ENCODE measurements at places on chromosomes 7 and 10.

- DNase-seq: no peak
Measured at GRCh38 chr7:39749177-39749576, 125.8 kb downstream of the RALA start.

GRCh38 chr7:123824754-123825067, 20.3 kb upstream of the HYAL4 start:
- DNase-seq: no peak

GRCh38 chr7:123148813-123149212, 51.0 kb downstream of the SLC13A1 start:
- no peak for DNase-seq

- no peak for DNase-seq
Measured at GRCh38 chr7:31991846-31992245, 78.4 kb downstream of the PDE1C start.

GRCh38 chr7:71752171-71752935, 620.4 kb downstream of the GALNT17 start:
- no peak for DNase-seq

DNA sequence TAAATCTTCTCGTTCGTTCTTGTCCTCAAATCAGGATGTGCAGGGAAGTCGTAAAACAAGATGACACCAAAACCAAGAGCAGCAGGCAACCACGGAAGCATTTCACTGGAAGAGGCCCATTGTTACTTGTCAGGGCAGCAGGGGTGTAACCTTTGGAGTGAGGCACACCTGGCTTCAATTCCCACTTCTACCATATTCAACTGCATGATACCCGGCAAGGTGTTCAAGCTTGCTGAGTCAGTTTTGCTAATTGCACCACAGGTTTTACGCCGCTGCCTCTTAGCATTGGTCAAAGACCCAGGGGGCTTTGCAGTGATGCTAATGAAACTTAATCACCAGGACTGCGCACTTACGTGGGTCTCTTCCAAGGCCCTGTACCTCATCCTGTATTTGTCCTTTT, 50.0 kb upstream of the PTER start:
- DNase-seq: no peak

GRCh38 chr10:123972481-123973401, 81.1 kb upstream of the CPXM2 start:
- no peak for DNase-seq

DNA sequence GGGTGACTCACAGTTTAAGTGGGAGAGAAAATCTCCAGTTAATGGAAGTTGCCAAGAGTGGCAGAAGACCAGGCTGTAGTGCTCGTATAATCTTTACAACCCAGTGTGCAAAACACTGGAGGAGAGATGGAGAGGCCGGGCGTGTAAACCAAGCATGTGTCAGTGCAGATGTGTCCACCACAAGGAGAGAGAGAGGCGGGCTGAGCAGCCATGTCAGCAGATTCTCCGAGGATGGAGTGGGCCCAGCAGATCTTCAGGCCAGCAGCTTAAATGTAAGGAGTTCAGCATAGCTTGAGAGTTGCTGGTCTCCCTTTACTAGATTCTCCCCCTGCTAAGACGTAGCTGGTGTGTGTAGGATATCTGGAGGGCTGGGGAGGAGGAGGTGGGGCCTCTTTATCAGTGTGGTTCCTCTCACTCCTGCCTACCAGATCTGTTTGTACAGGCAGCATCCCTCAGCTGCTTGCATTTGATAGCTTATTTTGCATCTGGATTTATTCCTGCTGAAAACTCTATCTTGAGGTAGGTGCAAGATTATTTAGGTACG, 13.7 kb downstream of the BPGM start:
- no peak for DNase-seq

DNA sequence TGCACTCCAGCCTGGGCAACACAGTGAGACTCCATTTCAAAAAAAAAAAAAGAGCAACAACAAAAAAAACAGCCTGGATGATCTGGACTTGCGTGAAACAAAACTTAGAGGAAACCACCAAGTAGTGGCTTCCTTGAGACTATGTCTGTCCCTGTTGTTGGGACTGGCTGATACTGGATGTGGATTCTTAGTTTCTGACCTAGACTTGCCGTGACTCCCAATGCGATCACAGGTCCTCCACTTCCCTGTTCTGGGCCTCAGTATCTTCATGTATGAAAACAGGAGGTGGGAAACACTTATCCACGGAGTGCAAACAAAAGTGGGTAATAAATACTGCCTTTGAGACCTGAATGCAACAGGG, 125.7 kb downstream of the PRPF18 start:
- DNase-seq: no peak

GRCh38 chr10:126124046-126124445, 227.7 kb downstream of the FANK1 start:
- DNase-seq: no peak

DNA sequence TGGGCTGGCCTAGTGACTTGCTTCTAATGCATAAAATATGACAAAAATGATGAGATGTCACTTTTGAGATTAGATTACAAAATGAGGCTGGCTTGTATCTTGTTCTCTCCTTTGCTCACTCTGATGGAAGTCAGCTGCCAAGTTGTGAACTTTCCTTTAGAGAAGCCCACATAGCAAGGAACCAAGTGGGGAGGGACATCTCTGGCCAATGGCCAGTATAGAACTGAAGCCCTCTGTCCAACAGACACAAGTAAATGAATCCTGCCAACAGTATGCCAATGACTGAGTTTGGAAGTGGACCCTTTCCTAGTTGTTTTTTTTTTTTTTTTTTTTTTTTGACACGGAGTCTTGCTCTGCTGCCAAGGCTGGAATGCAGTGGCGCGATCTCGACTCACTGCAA, 3.3 kb downstream of the ZC3HC1 start:
- DNase-seq: no peak

- no peak for DNase-seq
Measured at GRCh38 chr7:87960239-87960638, 26.2 kb downstream of the ADAM22 start.

GRCh38 chr7:95411036-95411435, 14.9 kb upstream of the PON3 start:
- DNase-seq: no peak

GRCh38 chr10:6576326-6576725, 3.8 kb downstream of the PRKCQ start:
- DNase-seq: no peak

GRCh38 chr7:12117170-12117569, 93.9 kb upstream of the TMEM106B start:
- DNase-seq: no peak

DNA sequence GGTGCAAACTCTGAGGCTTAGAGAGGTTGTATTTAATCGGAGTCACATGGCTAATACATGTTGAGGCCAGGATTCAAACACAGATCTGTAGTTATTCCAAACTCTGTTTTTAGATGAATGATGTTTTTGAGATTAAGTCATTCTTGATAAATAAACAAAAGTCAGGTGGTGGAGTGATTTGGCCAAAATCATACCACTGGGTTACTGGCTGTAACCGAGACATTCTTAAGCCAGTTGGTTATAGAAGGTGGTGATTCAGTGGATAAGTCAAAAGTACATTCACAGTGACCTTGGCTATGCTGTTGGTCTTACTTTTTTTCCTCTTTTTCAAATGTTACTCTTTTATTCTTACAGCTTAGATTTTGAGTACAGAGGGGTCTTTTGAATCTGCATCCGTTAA, 361.4 kb downstream of the KIF20B start:
- no peak for DNase-seq

- DNase-seq: no peak
Measured at GRCh38 chr7:23295401-23295697, 3.8 kb upstream of the MALSU1 start.

DNA sequence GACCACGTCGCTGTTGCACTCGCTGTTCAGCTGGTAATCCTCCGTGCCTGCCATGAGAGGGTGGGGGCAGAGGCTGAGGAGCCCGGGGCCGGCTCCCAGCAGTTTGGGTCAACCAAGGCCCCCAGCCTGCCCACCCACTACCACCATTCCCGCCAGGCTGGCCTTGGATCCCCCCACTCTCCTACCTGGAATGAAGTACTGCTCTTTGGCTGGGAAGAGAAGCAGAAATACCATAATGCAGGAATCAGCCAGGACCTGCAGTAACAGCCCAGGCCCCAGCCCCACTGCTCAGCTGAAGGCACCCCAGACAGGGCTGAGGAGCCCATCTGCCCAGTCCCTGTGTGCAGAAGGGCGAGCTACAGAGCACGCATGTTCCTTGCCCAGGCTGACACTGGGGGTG, 138.0 kb downstream of the SLIT1 start:
- no peak for DNase-seq

GRCh38 chr10:93875032-93875358, 18.8 kb upstream of the SLC35G1 start:
- DNase-seq: no peak

- DNase-seq: no peak
Measured at GRCh38 chr10:23195846-23196600, 3.9 kb downstream of the PTF1A start.

DNA sequence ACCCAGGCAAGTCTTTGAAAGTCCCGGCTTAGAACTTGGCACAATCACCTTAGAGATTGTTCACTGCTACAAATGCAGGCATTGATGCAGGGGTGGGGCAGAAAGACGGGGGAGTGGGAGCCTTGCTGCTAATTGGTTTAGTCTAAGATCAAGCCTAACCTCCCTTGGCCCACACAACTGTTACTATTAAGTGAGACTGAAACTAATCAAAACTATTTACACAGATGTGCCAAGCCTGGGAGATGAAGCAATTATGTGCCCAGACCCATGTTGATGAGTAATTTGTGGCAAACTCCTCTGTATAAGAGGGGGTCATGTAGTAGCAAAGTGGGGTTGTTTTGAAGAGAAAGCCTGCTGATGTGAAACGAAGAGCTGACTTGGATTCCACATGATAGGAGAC, 178.2 kb upstream of the ITGB1 start:
- no peak for DNase-seq

All from NCI-H524 treated with DMSO at 0.1 percent for 48 hours (cell line).